ENCODE measurements at places on chromosomes 5 and 9.

- DNase-seq = no peak
Observed at GRCh38 chr5:8685704-8686103, 816.8 kb downstream of the MTRR start.

DNA sequence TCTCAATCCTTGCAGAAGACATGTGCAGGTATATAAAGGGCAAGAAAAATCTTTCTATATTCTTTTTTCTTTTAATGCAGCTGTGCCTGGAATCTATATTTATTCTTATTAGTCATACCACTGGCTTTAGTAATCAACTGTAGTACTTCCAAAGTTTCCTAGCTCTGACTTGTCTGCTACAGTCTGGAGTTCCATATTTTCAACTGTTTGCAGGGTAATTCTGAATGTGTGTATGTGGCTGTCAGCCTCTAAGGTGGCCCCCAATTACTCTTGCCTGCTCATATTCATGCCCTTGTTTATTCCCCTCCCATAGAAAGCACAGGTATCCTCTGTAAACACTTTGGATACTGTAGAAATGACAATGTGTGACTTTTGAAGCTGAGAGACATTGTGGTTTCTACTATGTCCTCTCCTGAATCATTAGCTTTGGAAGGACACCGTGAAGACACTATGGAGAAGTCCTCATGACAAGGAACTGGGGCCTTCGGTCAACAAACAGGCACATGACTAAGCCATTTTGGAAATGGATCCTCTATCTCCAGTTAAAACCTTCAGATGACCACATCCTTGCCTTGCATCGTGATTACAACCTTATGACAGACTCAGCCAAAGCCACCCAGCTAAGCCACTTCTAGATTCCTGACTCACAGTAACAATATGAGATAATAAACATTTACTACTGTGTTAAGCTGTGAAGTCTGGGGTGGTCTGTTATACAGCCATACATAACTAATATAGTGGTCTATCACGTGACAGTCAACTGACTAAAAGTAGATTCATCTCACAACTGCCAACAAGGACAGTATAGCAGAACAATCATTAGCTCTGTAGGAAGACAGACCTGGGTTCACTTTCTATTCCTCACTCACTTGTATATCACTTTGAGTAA is 49.5 kb upstream of the SUSD1 start:
- no peak for DNase-seq

DNA sequence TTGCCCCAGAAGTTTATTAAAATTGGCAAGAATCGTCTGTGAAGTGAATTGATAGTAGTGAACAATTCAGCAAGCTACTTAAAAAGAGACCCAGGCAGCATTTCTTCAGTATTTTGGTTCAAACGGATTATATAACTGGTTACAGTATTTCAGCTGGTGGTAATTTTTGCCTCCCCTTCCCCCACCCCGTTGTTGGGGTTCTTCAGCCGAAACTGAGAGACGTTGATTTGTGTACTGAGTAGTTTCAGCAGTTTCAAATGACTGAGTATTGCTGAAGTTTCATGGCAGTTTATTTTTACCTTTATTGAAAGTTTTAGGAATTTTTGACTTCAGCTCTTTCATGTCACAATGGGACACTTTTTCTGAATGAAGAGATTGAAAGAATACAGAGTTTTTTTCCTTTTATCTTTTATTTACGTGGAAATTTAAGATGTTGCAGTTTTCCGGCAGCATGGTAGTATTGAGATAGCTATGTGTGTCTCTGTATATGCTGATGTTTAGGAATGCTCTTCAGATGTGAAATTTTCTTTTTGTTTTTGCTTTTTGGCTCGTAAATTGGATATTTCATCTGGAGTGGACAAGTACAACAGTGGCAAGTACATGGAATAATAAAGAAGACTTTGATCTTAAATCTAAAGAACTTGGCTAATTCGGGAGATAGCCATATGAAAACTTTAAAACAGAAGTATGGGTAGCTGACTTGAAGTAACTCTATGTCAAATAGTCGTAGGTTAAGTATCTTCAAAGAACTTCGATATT is 1.9 kb downstream of the GPBP1 start:
- DNase-seq = peak; percentile 24

- no peak for DNase-seq
Observed at GRCh38 chr5:53642061-53642460, 81.6 kb downstream of the NDUFS4 start.

GRCh38 chr5:161372682-161373344 is 173.7 kb downstream of the GABRB2 start:
- DNase-seq = no peak

DNA sequence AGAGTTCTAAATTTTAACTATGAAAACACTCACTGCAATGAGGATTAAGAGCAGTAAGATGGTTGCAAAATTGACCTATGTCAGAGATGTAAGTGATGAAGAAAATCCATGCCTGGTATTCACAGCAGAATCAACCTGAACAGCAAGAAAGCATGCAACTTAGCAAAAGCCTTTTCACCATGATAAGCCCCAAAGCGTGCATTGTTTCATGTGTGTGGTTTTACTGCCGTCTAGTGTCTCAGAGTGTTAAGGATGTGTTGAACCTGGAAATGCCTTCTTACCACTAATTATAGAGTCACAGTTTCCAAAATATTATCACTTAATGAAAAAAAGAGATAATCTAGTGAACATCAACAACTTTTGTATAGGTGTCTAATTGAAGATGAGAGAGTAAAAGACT is 415.2 kb upstream of the TRPC7 start:
- DNase-seq = no peak

Data from activated T-helper 9 cell treated with anti-CD3 and anti-CD28 coated beads, Interleukin-2, amount 50 U/mL, for 16 hours (primary cell).